Central memory CD4-positive, alpha-beta T cell (primary cell): ENCODE measurements at places on chromosomes 5 and 9.

GRCh38 chr5:177386542-177386941 lies 2.3 kb downstream of the SLC34A1 start:
- DNase-seq = no peak

GRCh38 chr5:124457101-124457500 lies 289.3 kb downstream of the ZNF608 start:
- DNase-seq = no peak

- DNase-seq = no peak
Observed at GRCh38 chr5:37668524-37669047, 171.3 kb downstream of the GDNF start.

DNA sequence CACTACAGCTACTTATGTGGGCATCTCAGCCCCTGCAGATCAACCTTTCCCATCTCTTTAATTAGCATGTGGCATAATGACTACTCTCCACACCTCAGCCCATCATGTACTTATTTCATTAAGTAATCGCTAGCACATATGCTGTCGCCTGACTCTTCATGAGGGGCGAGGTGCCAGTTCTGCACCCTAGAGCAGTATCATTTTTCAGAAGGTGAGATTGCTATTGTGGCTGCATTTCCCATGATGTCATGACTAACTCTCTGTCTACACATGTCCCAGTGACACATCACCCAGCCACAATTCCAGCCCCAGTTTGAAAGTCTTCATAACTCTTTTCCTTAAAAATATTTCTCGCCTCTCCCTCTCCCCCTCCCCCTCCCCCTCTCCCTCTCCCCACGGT lies 7.6 kb upstream of the F2RL1 start:
- DNase-seq = no peak

GRCh38 chr5:56712895-56713591 lies 102.3 kb upstream of the MAP3K1 start:
- DNase-seq = no peak

- no peak for DNase-seq
Observed at GRCh38 chr5:17340819-17341218, 123.4 kb downstream of the BASP1 start.

DNA sequence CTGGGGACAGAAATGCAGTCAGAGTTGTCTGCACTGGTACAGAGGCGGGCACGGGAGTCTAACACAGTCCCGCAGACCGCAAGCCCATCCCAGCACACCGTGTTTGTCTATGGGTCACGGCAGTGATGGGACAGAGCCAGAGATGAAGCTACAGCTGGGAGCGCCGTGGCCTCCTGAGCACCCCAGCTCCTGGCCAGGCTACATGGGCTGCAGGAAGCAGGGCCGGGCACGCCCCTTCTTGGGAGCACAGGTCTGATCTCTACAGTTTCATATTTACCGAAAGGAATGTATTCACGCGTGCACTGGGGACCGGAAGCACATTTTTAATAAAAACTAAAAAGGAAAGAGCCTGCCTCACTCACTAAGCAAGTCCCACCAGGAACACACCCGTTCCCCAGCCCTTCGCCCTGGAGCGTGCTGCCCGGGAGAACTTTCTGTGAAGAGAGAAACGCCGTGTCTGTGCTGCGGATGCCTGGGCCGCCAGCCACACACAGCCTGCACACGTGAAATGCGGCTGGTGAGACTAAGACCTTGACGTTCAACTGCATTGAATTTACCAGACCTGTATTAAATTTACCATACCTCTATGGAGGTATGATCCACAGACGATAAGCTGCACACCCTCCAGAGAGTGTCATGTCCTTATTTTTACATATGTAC lies 81.1 kb downstream of the VAV2 start:
- DNase-seq = no peak

- no peak for DNase-seq
Observed at GRCh38 chr5:133403741-133404364, 208.5 kb downstream of the FSTL4 start.

GRCh38 chr5:138448481-138449398 lies 9.9 kb downstream of the REEP2 start:
- DNase-seq = no peak

DNA sequence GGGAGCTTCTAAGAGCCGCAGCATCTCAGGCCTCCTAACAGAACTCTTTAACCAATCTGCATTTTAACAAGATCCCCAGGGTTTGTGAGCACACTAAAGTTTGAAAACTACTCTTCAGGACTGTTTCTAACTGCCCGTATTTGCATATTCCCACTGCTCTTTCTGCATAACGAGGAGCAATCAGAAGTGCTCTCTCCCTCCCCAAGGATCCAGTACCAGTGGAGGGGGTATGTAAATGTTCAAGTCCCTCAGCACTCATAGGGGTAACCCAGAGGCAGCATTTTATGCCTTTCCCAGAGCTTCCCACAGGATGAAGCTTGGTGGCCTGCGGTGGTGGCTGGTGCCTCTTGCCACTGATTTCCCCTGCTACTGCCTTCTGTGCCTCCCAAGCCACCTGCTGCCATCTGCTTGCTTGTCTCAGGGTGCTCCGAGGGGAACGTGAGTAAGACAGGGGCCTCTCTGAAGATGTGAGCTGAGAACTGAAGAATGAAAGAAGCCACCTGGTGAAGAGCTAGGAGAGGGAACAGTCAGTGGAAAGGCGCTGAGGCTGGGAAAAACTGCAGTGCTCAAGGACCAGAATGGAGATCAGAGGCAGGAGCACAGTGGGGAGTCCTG lies 30.0 kb upstream of the PPP1R2B start:
- no peak for DNase-seq

DNA sequence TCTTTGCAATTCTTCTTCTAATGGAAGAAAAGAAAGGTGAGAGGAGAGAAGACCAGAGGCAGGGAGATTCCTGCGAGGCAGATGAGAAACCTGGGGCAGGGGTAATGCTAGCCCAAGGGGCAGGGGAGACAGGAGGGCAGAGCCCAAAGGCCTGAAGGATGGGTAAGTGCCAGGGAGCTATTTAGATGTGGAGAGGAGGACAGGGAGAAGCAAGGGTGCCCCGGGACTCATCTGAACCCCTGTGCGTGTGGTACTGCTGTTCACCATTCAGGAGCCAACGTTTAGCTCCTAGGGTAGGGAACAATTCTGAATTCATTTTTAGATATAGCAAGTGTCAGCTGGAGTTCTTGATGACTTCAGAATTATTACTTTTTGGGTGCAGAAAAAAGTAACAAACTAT lies 122.7 kb upstream of the ALDH1B1 start:
- no peak for DNase-seq

DNA sequence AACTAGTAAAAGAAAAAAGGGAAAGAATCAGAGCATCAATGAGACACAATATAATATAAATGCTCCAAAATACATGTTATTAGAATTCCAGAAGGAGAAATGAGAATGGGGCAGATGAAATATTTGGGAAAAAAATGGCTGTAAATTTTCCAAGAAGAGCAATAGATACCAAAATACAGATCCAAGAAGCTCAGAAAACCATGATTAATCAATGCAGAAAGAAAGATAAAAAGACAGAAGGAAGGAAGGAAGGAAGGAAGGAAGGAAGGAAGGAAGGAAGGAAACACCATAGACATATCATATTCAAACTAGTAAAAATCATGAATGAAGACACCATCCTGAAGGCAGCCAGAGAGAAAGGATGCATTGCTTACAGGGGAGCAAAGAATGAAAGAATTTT lies 920.9 kb downstream of the EFNA5 start:
- DNase-seq = no peak

DNA sequence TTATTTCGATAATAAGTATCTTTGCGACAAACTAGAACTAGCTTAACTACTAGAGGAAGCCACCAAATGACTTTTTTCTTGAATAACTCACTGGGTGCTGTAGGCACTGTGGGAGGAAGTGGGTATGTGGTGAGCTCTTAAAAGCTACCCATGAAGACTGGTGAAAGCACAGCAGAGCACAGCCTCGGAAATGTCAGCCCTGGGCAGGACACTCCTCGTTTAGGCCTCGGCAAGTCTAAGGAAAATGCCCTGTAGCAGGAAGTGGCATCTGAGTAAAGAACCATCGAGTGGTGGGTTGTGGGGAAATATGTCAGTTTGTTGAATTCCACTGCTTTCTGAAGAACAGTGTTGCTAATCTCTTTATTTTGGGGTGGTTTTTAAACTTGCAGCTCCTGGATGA lies 44.0 kb upstream of the NCS1 start:
- peak; percentile 86 for DNase-seq

DNA sequence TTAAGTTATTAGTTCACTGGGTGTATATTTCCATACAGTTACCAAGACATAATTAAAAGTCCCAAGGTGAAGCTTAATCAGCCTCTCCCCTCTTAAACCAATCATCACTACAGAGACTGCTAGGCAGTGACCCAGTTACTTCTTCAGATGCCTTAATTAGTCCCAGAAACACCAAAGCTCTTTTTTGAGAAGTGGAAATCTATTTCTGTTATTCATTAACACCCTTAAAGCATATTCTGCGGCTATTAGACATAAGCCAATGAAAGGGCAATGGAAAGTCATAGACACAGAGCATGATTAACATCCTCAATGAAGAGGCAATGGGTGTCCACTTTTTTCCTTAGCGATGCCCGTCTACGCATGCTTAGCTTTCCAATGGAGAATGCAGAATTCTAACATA lies 48.3 kb upstream of the DNAH5 start:
- no peak for DNase-seq

DNA sequence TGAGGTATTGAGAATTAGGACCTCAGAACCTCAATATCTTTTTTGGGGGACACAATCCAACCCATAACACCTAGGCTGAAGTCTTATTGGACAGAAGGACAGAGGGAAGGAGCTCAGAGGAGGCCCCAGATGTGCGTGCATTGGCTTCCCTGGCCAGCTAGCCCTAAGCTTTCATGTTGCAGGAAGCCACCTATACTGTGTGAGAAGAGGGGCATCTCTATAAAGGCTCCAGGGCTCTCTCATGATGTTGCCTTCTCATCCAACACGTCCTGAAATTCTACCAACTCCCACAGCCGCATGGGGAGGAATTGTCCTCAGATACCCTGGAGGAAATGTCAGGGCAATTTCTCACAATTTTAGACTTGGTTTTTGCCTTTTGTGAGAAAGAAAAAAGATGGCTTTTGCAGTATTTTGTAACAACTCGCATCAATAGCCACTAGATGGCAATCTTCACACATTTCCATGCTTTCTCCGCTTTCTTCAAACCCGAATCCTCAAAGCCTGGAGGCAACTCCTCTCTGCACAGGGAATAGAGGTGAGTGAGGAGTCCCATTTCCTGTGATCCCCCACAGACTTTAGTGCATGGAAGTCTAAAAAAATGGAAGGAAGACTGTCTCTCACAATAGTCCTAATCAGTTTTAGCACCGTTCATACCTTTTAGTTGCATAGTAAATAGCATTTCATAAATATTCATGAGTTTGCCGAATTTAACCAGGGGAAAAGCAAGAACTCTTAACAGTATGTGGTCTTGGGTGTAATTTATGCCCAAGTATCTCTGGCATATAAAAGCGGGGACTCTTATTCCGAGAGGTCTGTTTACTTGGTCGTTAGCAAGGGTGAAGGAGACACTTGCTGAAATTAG lies 7.4 kb upstream of the PPP3R2 start:
- DNase-seq = peak; percentile 14

- no peak for DNase-seq
Observed at GRCh38 chr5:31221001-31221400, 27.5 kb downstream of the CDH6 start.

DNA sequence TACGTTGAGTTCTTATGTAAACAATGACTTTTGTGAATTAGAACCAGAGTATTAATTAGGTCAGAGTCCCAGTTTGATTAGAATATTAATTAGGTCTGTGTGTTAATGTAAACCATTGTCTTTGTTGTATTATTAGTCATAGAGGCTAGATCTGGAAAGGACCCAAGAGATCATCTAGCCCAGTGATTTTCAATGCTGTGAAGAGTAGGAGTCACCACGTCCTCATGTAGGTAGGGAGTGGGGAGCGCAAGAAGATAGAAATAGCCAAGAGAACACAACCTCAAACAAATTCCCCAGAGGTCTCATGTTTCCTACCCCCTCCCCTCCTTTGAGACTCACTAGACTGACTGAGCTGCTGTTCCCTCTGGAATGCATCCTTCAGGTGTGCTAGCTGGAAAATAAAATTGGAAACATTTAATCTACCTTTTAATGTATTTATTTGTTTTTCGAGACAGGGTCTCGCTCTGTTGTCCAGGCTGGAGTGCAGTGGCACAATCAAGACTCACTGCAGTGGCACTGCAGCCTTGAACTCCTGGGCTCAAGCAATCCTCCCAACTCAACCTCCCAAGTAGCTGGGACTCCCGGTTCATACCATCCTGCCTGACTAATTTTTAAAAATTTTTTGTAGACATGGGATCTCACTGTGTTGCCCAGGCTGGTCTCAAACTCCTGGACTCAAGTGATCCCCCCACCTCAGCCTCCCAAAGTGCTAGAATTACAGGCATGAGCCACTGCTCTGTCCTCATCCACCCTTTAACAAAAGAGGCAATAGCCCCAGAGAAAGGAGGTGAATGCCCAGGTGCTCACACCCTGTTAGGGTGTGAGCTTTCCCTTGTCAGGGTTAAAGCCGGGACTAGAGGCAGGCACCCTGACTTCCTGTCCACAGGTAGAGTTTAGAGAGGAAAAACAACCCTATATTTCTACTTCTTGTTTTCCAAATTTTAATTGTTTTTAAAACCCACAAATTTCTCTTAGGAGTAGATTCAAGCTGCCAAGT lies 92.9 kb downstream of the INIP start:
- no peak for DNase-seq

DNA sequence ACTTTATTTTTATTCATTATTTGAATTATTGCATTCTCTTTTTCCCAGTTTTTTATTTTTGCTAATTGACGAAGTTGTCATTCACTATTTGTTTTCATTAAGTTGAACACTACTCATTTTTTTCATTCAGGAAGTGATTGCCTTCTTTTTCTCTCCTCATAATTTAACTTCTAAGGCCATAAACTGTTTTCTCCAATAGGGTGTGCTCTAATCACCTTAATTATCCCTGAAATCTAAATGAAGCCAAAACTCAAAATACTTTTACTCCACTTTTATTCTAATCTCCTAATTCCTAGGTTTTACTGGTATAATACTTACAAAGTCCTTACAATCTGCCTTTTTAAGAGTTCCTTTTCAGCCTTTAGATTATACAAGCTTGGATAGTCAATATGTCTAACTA lies 2.9 kb upstream of the OR13C2 start:
- DNase-seq = no peak

- no peak for DNase-seq
Observed at GRCh38 chr9:98083061-98083501, 26.5 kb downstream of the NANS start.
